HL-60 (cell line): ENCODE measurements at places on chromosomes 16 and 17.

DNA sequence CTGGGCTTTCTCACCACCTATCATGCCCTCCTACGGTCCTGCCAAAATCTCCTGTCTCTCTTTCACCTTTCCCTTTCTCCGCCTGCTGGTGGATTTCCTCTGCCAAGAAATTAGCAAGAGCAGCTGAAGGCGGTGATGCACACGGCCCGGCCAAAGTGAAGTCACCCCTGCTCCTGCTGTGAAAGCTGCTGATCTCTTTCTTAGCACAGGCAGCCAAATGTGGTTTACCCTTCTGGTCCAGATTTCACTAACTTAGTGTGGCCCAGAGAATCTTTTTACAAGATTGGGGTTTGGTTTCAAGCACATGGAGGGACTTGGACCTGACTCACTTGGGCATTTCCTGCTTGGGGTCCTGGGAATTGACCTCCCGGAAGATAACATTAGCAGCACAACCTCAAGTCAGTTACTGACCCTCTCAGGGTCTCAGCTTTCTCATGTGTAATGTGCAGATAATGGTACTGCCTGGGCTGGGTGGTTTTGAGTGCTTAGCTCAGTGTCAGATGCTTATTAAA is 155.7 kb downstream of the SOCS1 start:
- no peak for DNase-seq

- DNase-seq: no peak
Measured at GRCh38 chr17:45702666-45703266, 81.4 kb upstream of the CRHR1 start.

DNA sequence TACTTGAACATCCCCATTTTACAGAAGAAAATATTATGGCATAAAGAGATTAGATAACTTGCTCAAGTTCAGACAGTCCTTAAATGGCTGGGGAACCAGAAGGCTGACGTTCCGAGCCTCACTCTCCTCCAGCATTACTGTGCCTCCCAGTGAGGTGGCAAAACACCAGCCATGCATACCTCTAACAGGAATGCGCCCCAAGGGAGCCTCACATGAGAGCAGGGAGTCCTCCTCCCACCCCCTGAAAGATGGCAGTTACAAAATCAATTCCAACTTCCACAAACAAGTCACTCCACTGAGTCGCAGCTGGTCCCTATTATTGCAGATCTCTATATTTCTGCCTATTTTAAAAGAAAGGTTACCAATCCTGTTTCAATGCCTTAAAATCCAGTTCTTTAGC is 55.5 kb downstream of the ANKFY1 start:
- DNase-seq: no peak

GRCh38 chr17:57667461-57667923 is 77.6 kb downstream of the CCDC182 start:
- DNase-seq: no peak

GRCh38 chr17:13419676-13420075 is 182.1 kb downstream of the HS3ST3A1 start:
- DNase-seq: no peak

DNA sequence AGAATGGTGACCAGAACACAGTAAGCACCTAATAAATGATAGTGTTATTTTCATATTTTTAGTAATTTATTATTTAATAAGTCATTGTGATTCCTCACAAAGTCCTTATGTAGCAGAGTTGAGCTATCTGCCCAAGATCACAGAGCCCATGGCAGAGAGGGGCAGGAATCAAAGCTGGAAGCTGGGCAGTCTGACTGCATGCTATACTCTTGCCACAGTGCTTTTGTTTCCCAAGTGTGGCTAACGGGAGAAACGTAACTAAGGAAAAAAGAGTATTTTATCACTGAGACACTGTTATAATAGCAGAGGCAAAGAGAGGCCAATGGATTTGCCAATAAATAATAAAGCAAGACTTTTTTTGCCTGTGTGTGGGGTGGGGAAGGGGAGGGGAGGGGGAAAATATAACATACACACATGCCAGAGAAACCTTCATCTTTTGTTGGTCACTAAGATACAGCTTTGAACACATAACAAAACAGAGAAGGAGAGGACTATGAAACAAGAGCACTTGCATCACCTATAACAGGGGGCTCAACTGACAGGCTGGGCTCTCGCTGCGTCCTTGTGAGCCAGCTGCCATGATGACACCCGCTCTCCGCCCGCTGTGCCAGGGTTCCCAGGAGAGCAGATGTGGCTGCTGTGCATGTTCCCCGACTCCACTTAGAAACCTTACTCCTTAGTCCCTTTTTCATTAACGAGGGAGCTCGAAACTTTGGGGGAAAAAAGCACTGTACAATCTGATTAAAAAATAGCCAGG is 10.1 kb downstream of the CSNK2A2 start:
- no peak for DNase-seq

GRCh38 chr17:49715216-49715615 is 7.5 kb upstream of the SLC35B1 start:
- DNase-seq: no peak

- DNase-seq: no peak
Measured at GRCh38 chr17:27471321-27472269, 15.3 kb downstream of the KSR1 start.

- DNase-seq: no peak
Measured at GRCh38 chr17:2393954-2394749, 6.7 kb downstream of the MNT start.

DNA sequence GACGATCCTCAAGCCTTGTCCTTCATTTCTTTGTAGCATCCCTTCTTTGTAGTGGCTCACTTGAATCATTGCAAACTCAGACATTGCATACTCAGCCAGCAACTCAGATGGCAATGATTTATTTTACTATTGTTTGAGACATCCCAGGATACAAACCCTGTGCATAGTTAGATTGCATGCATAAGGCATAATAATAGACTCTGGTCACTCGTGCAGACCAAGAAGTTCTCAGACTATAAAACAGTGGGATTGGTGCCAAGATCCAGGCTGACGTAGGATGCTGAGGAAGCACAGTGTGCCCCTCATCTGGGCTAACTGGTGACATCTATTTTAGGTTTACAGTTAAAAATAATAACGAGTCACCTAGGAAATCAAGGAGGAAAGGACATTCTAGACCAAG is 142.3 kb downstream of the PMP22 start:
- no peak for DNase-seq

GRCh38 chr16:81444448-81445121 is at the start of gene CMIP:
Gene CMIP, plus strand, starts transcription at chr16:81444808.
- DNase-seq: no peak

GRCh38 chr17:4406386-4406785 is 27.4 kb upstream of the SPNS3 start:
- no peak for DNase-seq

- no peak for DNase-seq
Measured at GRCh38 chr17:6800422-6801027, 24.5 kb downstream of the FBXO39 start.
